ENCODE measurements at places on chromosomes 1 and 21. TPM values are rescaled to one million over a fixed set of nuclear protein-coding genes. Genes with fewer than 3 reads are reported as not detected.

MAB21L3 gene
- total RNA-seq, result 0.26 TPM

NMNAT2 gene
- 16.4 TPM for total RNA-seq

SFN gene
- total RNA-seq, result 22.1 TPM

PIK3C2B gene
- 24.7 TPM for total RNA-seq

RIPPLY3 gene
- total RNA-seq, result 0.91 TPM

MEX3A gene
- 8.9 TPM for total RNA-seq

PPOX gene
- 25.0 TPM for total RNA-seq

SLC27A3 gene
- total RNA-seq, result 27.2 TPM

TADA1 gene
- total RNA-seq, result 13.7 TPM

GUCA2B gene
- not detected for total RNA-seq

C1orf94 gene
- total RNA-seq, result not detected

ETV3L gene
- not detected for total RNA-seq

RGS4 gene
- total RNA-seq, result 0.23 TPM

FCAMR gene
- total RNA-seq, result not detected

CYP4A11 gene
- not detected for total RNA-seq

TRIM17 gene
- total RNA-seq, result 4.5 TPM

GBP3 gene
- 0.48 TPM for total RNA-seq

RGSL1 gene
- not detected for total RNA-seq

DRAXIN gene
- 0.05 TPM for total RNA-seq

GNAT2 gene
- not detected for total RNA-seq

All from Caco-2 (cell line).